ENCODE measurements at places on chromosomes 2 and 18.

DNA sequence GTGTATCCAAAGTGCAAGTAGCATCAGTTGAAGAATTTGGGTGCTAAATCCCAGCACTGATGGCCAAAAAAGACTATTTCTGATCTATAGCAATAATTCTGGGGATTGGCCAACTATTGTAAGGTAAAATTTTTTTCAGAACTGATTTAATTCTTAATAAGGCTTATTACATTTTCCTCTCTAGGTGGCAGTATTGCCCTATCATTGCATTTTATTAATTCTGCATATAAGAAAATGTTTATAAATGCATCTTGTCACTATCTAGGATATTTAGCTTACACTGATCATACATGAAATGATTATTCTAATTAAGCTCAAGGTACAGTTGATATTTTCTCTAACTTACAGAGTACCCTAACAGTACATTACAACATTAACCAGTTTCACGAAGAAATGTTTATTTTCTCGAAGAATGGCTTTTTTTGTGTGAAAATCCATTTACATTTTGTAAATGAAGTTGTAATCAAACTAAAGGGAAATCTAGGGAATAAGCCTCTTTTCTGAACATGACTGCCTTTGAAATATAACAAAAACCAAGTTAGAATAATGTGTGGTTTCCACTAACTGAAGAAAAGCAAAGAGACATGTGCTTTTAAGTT, 11.0 kb downstream of the TTN start:
- peak; percentile 30 for DNase-seq

DNA sequence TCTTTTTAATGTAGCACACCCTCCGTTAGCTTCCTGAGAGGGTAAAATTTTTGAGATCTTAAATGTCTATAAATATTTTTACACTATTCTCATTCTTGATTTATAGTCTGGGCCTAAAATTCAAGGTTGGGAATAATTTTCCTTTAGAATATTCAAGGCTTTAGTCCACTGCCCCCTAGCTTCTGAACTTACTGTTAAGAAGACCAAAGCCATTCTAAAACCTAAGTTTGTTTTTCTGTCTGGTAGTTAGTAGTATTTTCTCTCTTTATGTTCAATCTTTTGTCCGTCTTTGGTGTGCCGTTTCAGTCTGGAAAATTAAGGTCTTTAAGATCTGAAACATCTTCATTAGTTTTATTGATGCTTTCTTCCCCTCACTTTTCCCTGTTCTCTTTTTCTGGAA, 14.5 kb downstream of the OSBPL6 start:
- DNase-seq: no peak

GRCh38 chr2:98445683-98446581, 1.3 kb downstream of the INPP4A start:
- no peak for DNase-seq

DNA sequence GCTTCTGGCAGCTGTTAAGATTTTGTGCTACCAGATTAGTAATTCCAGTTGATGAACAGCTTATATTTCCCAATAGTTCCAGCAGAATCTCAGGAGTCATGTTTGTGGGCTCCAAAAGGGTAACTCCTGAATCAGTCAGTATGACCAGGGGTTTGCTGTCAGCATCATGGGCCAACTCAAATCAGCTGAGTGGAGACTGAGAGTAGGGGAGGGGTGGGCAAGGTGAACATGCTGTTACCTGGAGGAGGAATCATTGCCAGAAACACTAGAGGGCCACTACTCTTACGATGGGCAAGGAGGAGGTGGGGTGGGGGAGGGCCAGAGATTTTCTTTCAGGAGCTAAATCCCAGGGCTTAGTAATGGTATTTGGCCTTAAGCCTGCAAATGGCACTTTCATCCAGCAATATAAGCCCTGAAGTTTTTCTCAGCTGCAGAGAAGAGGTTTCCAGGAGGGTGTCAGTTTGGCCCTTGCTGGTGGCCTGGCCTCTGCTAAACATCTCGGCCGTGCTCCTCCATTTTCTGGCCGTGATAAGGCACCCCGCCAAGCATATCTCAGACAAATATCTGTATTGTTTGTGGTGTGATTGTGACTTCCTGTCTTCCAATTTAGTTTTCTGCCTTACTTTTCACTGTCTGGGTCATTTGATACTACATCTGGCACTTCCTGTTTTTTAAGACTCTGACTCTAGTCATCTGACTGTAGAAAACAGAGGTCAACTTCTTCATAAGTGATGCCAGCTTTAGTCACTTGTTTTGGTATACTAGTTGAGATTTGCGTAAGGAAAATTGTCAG, 120.5 kb upstream of the CXCR4 start:
- no peak for DNase-seq

GRCh38 chr2:23673830-23674679, 252.9 kb downstream of the ATAD2B start:
- peak; percentile 10 for DNase-seq

GRCh38 chr2:2808551-2809058, 477.5 kb upstream of the MYT1L start:
- DNase-seq: no peak

DNA sequence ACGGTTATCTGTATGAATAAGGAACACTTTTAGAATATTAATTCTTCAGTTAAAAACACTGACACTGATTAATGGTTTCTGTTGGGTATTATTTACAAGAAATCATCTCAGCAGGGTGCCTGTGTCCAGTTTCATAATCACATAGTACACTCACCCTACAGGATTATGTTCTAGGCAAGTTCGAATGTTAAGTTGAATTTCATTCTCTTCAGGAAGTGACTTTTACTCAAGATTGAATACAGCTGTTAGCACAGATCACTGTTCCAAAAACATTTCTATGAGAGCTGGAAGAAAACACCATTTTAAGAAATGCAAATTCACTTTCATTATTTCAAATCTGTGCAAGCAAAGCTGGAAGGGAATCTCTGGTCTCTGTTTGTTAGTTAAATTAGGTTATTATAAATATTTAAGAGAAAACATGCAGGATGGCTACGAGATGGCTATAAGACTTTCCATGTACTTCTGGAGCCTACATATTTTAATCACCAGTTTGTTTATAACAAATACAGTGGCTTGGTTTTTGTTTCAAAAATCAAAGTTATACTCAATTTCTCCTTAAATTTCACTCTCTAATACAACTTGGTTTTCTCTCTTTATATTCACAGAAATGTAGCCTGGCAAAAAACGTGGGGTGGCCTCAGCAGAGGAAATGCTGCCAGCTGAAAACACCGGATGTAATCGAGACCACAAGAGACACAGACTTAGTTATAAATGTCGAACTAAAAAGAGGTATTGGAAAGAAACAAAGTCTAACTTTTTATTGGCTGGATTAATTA, 65.8 kb downstream of the RBMS1 start:
- DNase-seq: peak; percentile 25

DNA sequence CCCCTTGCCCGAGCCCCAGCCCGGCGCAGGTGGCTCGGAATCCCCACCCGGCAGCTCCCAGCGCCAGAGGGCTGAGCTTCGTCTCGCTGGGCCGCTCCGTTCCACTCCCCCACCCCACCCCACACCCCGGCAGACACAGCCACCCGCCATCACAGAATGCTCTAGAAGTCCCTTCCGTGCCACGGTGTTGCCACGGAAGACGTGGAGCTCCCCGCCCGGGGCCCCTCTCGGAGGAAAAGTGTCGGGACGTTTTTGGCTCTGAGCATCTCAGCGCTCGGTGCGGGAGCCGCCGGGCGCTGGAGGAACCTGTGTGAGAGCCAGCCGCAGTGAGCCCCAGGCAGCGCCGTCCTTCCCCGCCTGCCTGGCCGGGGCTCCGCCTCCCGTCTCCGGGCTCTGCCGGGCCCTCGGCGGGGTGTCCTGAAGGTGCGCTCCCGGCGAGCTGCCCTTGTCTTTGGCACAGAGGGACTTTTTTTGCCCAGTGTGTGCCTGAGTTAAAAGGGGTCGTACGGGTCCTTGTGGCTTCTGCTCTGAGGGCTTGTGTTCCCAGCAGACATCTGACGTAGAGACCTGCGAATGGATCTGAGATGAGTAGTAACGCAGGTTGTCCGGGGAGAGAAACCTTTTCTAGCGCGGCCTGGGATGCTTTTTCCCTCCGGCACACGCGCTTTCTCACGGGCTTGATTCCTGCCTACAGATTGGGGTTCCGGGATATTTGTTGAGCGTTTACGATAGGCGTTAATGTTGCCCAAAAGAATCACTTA, 1.8 kb downstream of the ZCCHC2 start:
- DNase-seq: peak; percentile 51
